ENCODE measurements at places on chromosomes 3 and 15. TPM values are rescaled to one million over a fixed set of nuclear protein-coding genes. Genes with fewer than 3 reads are reported as not detected.

GRCh38 chr3:25663347-25663868 is 1.3 kb downstream of the TOP2B start:
- DNase-seq, result no peak

- no peak for DNase-seq
Measured at GRCh38 chr3:112561484-112561733, 353 bp downstream of the ATG3 start.

DNA sequence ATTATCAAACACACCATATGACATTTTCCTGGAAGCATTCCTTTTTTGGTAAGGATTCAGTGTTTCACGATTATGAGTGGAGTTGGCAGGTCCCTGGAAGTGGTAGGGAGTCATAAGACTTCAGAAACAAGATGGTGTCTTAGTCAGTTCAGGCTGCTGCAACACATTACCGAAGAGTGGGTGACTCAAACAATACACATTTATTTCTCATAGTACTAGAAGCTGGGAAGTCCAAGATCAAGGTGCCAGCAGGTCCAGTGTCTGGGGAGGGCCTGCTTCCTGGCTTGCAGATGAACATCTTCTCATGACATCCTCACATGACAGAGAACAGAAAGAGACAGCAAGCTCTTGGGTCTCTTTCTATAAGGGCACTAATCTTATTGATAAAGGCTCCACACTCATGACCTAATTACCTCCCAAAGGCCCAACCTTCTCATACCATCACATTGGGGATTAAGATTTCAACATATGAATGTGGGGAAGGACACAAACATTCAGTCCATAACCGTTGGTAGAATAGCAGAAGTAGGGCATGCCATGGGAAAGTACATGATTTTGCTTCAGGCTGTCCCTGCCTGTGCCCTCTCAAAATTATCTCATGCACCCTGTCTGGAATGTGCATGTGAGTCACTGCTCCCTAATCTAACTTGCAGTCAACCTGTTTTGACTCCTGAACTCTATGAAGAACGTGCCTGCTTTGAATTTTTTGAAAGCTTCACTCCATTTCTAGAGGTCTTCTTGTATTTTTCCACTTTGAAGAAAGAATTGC is 72.5 kb downstream of the GTPBP8 start:
- no peak for DNase-seq

GRCh38 chr3:106376016-106376570 is 507.3 kb upstream of the CBLB start:
- no peak for DNase-seq

GRCh38 chr15:91849749-91850161 is 3.8 kb upstream of the SLCO3A1 start:
- no peak for DNase-seq

DNA sequence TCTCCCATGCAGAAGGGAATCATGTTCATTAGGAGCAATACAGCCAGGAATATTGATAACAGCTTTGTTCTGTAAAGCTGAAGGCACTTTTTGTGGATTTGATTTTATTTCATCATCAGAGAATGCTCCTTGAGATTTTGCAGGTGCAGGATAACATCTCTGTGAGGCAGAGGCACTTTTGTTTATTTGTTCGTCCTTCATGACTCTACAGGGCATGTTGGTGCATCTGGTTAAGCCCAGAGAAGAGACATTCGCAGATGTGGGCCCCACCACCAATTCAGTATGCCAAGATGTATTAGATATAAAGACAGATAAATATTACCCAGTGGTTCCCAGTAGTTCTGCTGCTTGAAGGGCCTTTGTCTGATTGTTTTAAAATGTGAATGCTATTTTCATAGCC is 368.1 kb upstream of the SEMA6D start:
- no peak for DNase-seq

DNA sequence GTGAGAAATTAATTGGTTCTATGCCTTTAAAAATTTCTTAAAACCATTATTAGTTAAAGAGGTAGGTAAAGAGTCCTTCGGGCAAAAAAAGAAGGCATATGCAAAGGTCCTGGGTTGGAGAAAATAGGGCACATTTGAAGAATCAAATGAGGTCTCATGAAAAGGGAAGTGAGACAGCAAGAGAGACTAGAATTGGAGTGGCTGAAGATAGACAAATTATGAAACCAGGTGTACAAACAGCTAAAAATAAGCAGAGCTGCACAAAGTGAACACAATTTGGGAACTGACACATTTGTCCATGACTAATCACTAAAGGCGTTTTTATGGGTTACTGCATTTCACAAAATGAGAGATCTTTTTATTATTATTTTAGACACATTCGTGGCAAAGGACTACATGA is 581.2 kb downstream of the PYDC2 start:
- DNase-seq, result no peak

GRCh38 chr3:66609660-66610561 is 109.1 kb upstream of the LRIG1 start:
- DNase-seq, result no peak

DNA sequence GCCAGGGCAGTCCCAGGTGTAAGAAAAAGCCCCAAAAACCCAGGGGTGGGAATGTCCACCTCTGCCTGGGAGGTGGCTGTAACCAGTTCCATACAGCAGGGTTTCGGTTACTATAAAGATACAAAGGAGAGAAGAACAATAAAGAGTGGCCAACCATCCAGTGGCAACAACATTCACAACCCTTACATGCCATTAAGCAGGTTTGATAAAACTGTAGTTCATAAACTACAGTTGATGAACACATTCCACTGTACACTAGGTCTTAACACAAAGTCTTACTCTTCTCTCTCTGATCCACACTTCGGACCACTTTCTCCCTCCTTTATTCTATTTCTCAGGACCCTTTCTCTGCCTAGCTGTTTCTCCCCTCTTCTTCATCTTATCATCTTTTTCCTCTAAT is 152.0 kb downstream of the TLE3 start:
- no peak for DNase-seq

- no peak for DNase-seq
Measured at GRCh38 chr3:126573492-126574117, 14.9 kb upstream of the C3orf22 start.

GRCh38 chr3:37544869-37545352 is 316.8 kb upstream of the CTDSPL start:
- peak; percentile 57 for DNase-seq

GRCh38 chr3:197847866-197848401 is 56.9 kb downstream of the LRCH3 start:
- DNase-seq, result no peak

DNA sequence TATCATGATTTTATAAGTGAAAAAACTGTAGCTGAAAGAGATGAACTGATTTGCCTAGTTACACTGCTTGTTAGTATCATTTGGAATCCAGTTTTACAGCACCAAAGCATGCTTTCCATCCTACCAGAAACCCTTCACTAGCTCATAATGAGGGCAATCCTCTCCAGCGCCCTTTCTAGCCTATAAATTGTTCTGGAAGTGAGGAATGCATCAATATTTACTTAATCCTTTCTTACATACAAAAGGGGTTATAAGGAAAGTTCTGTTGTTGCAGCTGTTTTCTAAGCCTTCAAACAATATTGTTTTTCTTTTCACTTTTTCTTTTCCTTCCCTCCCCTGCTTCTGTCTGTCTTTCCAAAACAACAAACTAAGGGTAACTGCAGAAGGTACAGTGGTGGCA is 11.0 kb upstream of the PCCB start:
- no peak for DNase-seq

- DNase-seq, result no peak
Measured at GRCh38 chr3:113630956-113631542, 65.4 kb downstream of the USF3 start.

- DNase-seq, result peak; percentile 58
Measured at GRCh38 chr15:82571722-82572222, 31.5 kb upstream of the RPS17 start.

GRCh38 chr3:79405183-79405582 is 362.6 kb downstream of the ROBO1 start:
- DNase-seq, result no peak

DNA sequence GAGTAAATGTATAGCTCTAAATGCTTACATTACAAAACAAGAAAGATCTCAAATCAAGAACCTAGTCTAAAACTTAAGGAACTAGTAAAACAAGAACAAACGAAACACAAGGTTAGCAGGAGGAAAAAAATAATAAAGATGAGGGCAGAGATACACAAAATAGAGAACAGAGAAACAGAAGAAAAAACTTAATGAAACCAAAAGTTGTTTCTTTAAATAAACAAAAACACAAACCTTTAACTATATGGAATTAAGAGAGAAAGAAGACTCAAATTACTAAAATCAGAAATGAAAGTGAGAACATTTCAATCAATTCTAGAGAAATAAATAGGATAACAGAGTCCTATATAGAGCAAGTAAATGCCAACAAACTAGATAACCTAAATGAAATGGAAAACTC is 59.6 kb downstream of the DLG1 start:
- DNase-seq, result no peak

- DNase-seq, result no peak
Measured at GRCh38 chr15:69666921-69667811, 214.5 kb downstream of the RPLP1 start.

DNA sequence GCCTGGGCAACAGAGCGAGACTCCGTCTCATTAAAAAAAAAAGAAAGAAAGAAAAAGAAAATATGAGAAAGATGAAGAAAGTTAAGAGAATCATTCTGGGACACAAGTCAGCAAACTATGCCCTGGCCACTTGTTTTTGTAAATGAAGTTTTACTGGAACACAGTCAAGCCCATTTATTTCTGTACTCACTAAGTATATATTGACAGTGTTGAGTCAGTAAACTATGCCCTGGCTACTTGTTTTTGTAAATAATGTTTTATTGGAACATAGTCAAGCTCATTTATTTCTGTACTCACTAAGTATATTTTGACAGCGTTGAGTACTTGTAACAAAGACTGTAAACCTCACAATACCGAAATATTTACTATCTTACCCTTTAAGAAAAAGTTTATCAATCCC is 42.2 kb upstream of the SIN3A start:
- DNase-seq, result no peak

- DNase-seq, result no peak
Measured at GRCh38 chr3:167936019-167936418, 159.7 kb downstream of the GOLIM4 start.

- DNase-seq, result no peak
Measured at GRCh38 chr15:64246364-64247189, 83.8 kb upstream of the PPIB start.

- DNase-seq, result peak; percentile 77
Measured at GRCh38 chr3:30199096-30199759, 407.2 kb upstream of the TGFBR2 start.

CHAC1 gene
- total RNA-seq, result 2.6 TPM

VILL gene
- total RNA-seq, result 6.2 TPM

AP3S2 gene
- 35.6 TPM for total RNA-seq

GABRR3 gene
- total RNA-seq, result not detected

CDHR4 gene
- 0.24 TPM for total RNA-seq

ADPRH gene
- total RNA-seq, result 10.8 TPM

NR1I2 gene
- not detected for total RNA-seq

LTK gene
- total RNA-seq, result 0.50 TPM

CKMT1A gene
- total RNA-seq, result 1.7 TPM

CACNA1D gene
- 6.9 TPM for total RNA-seq

FBXW12 gene
- total RNA-seq, result not detected

SEMA5B gene
- total RNA-seq, result 1.7 TPM

ITIH3 gene
- total RNA-seq, result 0.55 TPM
